ENCODE measurements at places on chromosomes 1 and 21.
A peak's percentile ranks its signal among the peaks of the same experiment; 100 is the strongest.

DNA sequence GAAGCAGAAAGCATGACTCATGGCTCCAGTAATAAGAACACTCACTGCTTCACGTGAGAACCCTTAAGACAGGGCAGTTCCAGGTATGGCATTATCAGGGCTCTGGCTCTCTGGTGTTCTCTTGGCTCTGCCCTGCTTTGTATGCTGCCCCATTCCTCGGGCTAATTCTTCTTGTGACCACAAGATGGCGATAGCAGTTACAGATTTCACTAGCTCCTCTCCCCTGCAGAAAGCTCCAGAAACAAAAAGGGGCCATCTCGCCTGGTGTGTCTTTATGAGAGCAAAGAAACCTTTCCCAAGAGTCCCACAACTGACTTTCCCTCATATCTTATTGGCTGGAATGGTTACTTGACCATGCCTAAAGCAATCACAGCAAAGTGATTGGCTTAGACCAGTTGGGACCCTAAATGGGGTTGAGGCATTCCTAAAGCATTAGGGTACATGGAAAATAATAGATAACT is 60.1 kb downstream of the F3 start:
- DNase-seq, result peak; percentile 61

DNA sequence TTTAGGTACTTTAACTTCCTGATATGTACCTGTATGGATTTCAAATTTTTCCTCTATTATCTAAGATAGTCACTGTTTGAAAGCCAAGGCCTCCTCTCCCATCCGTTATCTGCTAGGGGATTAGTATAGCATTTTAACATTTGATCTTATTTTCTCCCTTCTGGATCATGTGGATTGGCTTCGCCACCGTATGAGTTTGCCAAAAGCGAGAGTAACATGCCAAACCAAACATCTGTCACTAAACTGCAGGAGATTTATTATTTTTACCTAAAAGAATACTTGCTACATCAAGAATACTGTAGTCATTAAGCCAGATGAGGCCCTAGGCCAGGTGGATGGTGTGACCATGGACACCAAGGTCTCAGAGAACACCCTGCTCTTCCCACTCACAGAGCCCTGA is 28.5 kb upstream of the EEIG2 start:
- DNase-seq, result no peak

DNA sequence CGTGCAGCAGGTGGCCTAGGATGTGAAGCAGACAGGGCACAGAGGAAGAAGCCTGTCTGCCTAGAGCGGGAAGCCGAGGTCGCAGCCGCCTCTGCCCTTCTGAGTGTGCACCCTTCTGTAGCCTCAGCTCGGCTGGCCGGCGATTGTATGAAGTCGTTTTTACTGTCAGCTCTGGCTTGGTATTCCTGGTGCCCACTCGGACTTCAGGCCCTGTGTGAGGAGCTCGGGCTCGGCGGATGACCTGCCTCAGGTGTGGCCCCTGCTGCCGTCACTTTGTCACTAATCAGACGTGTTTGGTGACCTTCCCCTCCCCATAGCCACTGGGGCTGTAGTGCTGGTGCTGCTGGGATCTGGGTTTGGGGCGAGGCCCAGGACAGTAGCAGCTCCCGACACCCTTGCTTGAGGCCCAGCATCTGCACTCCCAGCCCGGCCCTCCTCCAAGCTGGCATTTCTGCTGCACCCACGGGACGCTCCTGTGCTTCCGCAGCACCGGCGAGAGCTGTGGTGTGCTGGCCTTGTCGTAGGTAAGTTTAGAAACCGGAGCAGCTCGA is 18.1 kb downstream of the SLX9 start:
- no peak for DNase-seq

DNA sequence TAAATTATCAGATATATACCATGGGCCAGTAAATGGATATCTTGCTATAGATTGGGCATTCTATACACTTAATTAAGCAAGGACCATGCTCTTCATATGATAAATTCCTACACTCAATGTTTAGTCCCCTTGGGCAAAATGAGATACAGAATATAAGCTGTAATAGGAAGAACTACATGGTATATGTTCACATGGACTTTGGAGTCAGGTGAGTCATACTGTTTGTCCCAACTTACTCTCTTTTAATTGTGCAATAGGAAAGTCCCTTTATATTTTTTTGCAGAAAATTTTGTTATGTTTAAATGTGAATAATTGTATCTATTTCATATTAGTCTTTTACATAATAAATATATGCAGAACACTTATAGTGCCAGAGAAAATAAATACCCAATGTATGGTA is 820.2 kb upstream of the ADAMTS5 start:
- DNase-seq, result no peak

DNA sequence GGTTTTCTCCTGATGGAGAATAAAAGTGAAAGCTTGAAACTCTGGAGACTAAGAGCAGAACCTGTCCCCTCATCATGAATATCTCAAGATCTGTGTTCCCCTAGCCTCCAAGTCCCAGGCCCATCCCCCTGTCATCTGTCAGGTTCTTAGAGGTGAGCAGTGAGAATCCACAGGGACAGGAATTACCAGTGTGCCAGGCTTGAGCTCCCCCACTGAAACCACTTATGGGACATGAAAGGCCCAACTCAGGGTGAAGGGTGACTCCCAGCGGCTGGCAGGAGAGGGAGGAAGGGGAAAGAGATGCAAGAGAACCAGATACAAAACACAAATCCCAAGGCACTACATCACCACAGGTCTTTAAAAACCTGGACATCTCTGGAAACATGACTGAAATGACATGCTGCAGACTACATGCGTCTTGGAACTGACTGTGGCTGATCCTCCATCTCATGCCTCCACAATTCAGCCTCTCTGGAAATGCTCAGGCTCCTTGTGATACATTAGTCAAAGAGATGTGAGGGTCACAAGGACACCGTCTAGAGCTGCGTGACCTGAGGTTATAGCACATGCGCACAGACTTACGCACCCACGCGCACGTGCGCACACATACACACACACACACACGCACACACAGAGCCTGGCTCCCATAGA is 6.8 kb upstream of the LY9 start:
- DNase-seq, result no peak

GRCh38 chr1:187078321-187078720 is 249.6 kb downstream of the PLA2G4A start:
- DNase-seq, result no peak

GRCh38 chr1:170604065-170604464 is 59.9 kb upstream of the PRRX1 start:
- DNase-seq, result no peak

DNA sequence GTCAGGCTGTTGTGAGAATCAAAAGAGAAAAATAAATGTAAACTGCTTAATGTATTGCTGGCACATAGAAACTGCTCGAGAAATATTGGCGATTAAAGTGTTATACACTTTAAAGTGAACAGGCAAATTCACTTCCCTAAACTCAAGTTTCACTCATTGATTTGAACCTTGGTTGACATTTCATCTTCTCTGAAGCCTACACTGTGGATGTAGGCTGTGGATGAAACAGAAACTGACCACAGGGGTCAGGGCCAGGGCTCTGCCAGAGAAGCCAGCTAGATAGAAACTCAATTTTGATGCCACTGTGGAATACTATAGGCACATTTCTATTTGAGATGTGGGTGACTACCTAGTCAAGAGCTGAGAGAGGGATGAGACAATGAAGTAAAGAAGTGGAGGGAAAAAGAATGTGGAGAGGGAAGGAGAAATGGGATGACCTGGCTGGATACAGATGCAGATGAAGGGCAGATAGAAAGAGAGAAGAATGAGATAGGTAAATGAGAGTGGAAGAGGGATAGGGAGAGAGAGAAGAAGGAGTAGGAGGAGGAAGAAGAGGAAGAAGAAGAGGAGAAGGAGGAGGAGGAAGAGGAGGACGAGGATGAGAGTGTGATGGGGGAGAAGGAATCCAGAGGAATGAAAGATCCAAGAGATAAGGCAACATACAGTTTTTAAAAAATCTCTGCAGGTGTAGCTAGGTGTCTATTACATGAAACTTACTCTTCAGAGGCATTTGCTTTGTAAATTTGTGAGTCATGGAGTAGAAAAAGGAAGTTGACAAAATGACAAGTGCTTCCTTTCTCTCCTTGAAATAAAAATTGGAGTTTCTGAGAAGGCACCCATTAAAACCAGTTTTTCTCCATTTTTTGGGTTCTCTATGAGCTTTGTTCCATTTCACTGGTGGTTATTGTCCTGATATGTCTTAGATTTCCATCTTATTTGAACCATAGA is 17.4 kb upstream of the CD1D start:
- no peak for DNase-seq

- DNase-seq, result no peak
These were observed 70.1 kb downstream of the EPHB2 start for GRCh38 chr1:22780696-22781095.
